ENCODE measurements at places on chromosomes 3 and 15.

GRCh38 chr3:173055228-173055933 lies 85.7 kb downstream of the SPATA16 start:
- no peak for DNase-seq

DNA sequence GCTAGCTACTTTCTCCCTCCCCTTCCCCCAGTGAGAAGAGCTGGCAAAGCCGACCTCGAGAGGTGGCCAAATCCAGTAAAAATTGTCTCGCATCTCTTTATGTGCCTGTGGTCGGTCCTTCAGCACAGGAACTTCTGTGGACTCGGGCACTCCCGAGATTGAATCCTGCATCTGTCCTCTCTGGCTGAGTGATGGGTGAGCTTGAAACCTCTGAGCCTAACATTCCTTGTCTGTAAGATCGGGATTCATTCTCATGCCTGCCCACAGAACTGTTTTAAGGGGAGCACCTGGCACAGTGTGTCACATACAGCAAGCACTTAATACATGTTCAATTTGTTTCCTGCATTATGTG lies 11.3 kb downstream of the CX3CR1 start:
- DNase-seq, result no peak

GRCh38 chr3:9809615-9810432 lies at the start of gene TTLL3:
TSS of gene TTLL3 (plus strand) at chr3:9810262. CDS start at chr3:9810662, 400 bp downstream.
- DNase-seq, result no peak

- DNase-seq, result no peak
Observed at GRCh38 chr3:107822308-107822707, 268.5 kb downstream of the CD47 start.

- DNase-seq, result no peak
Observed at GRCh38 chr3:56144805-56145204, 323.5 kb downstream of the ERC2 start.
